ENCODE measurements at places on chromosomes 16 and 17.

DNA sequence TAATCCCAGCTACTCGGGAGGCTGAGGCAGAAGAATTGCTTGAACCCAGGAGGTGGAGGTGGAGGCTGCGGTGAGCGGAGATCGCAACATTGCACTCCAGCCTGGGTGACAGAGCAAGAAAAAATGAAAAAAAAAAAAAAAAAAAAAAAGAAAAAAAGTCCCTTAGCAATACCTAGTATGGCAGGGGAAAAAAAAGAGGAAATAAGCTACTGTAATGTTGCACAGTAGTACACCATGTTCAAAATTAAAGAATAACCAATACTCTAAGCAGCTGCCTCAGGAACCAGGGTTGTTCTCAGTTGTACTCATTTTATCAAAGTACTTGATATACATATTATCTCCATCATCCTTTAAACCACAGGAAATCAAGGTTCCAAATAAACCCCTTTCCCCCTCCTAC is 17.3 kb upstream of the TXNDC11 start:
- no peak for DNase-seq

DNA sequence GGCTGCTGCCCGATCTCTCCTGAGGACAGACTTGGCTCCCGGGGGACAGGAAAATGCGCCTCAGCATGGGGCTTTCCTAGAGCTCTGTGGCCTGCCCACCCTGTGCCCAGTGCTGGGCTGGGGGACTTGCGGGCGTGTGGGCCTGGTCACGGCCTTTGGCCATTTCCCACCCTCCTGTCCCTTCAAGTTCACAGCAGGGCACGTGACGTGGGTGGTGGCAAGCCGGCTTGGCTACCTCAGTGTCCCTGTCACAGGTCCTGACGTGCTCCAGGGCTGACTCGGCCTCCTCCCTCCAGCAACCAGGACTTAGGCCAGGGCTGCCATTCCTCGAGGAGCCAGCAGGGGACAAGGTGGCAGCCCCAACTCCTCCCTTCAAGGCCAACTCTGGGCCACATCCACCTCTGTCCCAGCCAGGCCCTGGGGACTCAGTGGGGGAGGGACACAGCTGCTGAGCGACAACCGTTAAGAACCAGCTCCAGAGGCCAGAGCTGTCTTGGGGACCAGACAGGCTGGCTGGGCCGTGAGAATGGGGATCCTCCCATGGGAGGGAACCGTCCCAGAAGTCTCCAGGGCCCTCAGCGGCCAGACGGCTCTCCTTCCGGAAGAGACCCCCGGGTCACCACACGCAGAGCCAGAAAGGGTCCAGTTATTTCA is 981 bp upstream of the UNC13D start:
- DNase-seq, result peak; percentile 61

DNA sequence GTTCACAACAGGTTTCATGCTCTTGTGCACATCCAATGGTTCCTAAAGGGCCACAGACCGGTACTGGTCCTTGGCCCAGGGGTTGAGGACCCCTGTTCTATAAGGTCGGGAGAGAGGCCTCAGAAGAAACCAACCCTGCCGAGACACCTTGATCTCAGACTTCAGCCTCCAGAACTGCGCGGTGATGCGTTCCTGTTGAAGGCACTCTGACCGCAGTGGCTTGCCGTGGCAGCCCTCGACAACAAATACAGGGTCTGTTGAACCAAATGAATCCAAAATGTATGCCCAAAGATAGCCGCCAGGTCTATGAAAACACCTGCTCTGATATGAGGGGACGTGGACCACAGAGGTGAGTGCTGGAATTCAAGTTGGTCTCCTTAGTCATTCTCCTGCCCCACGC is 389.8 kb downstream of the SEC14L1 start:
- no peak for DNase-seq

- no peak for DNase-seq
Measured at GRCh38 chr17:8609910-8610309, 20.6 kb downstream of the MYH10 start.

GRCh38 chr17:10875984-10876555 is 38.2 kb upstream of the PIRT start:
- DNase-seq, result peak; percentile 15

- no peak for DNase-seq
Measured at GRCh38 chr16:6447021-6447790, 885.4 kb upstream of the RBFOX1 start.

DNA sequence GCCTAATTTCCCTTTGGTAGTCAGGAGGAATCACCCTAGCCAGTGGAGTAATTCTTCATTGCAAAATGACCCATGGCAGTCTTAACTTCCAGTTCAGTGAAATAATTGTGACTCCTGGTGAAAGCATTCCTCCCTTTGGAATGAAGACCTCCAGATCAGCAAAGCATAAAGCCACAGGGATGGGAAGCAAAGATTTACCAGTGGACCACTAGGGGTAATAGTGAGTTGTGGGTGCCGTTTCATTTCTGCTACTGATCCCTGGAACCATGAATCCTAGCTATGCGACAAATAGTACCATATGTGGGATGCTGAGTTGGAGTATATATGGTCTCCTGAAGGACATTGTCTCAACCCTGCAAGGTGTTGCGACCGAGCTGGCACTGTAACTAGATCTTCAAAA is 13.7 kb downstream of the DYNLL2 start:
- DNase-seq, result no peak

DNA sequence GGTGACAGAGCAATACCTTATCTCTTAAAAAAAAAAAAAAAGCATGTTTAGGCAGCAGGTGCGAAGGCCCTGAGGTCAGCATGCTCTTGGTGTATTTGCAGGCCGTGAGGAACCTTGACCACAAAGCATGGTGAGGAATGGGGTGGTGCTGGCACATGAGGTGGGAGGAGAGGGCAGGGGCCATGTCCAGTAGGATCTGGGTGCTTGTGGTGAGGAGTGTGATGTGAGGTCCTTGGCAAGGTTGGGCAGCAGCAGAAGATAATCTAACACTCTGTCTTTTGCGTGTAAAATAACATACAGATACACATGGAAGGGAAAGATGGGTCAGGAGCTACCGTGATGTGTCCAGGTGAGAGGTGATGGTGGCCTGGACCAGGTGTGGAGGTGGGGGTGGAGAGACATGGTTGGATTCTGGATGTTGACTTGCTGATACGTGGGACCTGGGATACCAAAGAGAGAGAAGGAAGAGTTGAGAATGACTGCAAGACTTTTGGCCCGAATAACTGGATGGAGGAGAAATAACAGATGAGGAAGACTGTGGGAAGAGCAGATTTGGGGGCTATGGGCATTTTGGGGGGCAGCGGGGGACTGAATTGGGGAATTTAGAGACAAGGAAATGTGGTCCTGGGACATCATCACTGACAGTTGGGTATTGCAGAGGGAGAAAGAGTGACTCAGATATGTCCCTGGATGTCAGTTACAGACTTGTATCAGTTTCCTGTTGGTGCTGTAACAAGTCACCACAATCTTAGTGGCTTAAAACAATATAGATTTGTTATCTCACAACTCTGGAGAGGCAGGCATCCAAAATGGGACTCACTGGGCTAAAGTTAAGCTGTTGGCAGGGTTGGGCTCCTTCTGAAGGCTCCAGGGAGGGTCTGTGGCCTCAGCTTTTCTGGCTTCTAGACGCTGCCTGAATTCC is 274.9 kb downstream of the HAPSTR1 start:
- no peak for DNase-seq

- DNase-seq, result peak; percentile 10
Measured at GRCh38 chr16:60945225-60945624, 1091.0 kb downstream of the CDH8 start.

Measured in MG63 (cell line).